ENCODE measurements at places on chromosomes 1 and 21.

- DNase-seq = no peak
These were observed 31.9 kb downstream of the NFYC start for GRCh38 chr1:40723196-40723955.

GRCh38 chr1:238568735-238569134 is 678.0 kb upstream of the ZP4 start:
- no peak for DNase-seq

- DNase-seq = no peak
These were observed 88.4 kb downstream of the PDE4B start for GRCh38 chr1:65881067-65881594.

DNA sequence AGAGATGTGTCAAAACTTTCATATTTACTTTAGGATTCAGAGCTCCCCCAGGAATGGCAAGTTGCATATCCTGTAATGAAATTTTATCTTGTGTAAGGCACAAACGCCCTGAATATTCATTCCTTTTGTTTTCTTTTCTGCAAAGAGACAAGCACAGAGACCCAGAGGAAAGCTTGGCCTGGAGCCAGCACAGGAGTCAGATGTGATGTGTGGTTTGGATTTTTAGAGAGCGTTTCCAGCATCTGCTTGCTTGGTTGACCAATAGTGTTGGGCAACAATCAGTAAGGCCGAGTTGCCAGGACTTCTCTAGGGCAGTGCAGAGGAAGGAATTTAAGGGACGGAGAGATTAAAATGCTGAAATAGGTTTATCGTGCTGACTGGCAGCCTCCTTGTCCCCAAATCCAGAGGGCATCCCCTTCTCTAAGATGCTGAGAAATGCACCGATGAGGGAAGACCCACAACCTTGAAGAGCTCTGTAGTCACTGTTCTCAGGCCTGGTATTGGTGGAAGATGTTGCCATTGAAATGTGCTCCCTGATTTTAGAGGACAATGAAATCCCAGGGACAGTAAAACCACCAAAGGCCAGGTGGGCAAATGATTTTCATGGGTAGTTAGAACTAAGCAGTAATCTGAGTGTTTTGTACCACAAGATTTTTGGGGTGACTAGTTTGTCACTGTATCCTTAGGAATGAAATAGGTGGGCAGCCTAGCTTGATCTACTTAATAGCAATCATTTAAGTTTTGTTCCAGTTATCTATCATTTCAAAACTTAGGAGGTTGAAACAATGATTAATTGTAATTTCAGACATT is 37.9 kb upstream of the RHOU start:
- peak; percentile 4 for DNase-seq

DNA sequence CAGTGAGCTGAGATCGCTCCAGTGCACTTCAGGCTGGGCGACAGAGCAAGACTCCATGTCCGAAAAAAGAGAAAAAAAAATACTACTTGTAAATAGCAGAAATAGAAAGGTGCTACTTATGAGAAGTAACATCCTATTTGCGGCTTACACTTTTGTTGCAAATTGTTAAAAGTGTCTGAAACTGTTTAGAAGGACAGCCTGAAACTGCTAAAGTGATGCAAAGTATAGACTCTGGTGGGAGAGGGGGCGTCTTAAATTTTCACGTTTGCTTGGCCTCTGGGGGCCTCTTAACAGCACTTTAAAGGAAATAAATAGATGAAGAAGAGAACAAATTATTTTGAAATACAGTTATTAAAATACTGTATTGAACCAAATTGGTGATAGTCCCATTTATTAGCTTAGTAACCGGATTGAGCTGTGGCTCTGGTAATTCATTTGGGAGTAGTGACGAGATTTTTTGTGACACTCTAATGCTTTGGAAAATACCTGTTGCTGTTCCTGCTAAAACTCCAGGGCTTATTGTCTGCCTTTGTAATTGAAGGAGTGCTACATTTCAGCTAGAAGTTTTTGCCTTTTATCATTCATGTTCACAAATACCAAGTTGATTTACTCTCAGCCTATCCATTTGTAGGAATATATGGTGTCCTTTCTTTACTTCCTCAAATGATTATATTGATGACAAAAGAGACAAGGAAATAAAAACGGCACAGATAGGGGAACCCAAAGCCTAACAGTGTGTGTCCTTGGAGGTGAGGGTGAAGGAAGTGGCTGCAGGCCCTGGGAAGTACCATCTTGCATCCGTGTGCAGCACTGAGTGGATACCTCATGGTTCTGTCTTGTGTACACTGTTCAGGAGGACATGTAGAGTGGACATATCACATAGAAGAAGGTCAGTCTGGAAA is 6.2 kb downstream of the PKNOX1 start:
- no peak for DNase-seq

GRCh38 chr1:206878456-206878855 is 13.0 kb downstream of the IL20 start:
- no peak for DNase-seq

GRCh38 chr1:160807738-160808137 is 11.8 kb downstream of the LY9 start:
- DNase-seq = no peak

DNA sequence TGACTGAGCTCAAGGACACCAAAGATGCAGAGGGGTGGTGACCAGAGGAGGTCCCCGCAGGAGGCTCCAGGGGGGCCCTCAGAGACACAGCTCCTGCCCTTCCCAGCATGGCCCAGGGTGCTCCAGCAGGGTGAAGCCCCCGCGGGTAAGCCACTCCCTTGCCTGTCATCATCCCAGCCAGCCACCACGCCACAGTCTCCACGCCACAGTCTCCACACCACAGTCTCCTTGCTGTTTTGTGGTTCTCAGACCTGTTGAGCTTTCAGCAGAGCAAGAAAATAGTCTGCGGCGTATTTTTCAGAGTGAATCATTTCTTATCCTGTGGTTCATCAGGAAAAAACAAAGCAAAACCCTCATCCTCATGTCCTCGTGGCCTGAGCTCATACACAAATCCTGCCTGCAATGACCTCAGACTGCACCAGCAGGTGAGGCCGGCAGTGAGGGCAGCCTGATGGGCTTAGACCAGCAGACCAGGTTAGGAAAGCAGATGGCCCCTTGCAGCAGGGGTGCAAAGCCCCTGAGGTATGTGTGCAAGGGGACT is 25.7 kb upstream of the ABCG1 start:
- DNase-seq = no peak

DNA sequence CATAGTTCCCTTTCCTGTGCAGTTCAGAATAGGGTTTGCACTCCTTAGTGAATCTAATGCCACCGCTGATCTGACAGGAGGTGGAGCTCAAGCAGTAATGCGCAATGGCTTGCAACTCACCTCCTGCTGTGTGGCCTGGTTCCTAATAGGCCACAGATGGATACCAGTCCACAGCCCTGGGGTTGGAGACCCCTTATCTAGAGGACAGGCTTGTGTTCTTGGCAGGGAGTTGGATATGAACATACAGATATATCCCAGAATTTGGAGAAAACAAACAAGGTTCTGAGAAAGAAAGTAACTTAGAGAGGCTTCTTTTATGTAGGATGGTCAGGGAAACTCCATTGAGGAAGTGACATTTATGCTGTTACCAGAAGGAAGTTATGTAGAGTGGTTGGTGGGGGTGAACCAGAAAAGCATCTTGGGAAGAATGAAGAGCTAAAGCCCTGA is 5.1 kb upstream of the PTPRC start:
- DNase-seq = no peak

DNA sequence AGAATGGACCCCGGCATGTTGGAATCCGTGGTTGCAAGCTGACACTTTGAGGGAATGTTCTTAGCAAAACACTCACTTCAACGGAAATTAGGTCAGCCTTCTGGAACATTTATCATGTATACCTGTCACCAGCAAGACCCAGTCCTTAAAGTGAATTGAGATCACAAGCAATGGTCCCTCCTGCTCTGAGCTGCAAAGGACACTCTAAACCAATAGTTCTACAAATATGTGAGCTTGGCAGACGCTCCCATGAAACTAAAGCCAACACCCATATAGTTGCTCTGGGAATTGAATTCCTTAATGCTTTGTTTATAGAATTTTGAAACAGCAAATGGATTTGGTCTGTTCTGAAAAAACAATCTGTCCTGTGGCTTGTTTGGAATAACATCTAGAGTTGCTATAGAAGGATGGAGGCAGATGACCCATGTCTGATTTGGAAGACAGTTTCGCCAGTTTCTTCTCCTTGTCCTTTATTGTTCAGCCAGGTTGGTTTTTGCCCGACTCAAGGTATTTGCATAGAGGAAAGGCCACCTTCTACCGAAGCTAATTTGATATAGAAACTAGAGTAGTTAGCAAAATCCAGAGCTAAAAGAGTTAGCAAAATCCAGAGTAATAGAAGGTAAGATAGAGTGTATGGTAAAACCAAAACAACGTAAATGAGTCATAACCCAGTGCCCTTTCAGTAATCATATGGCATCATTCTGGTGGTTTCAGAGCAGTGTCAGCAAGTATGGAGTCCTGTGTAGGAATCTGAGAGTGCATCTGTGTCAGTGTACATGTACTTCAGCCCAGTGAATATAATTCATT is 236.2 kb downstream of the NFIA start:
- no peak for DNase-seq
